Activated effector memory CD4-positive, alpha-beta T cell treated with anti-CD3 and anti-CD28 coated beads, Interleukin-2, amount 50 U/mL, for 16 hours (primary cell): ENCODE measurements at places on chromosomes 6 and 20.

- no peak for DNase-seq
Measured at GRCh38 chr6:108760126-108761050, 87.8 kb upstream of the ARMC2 start.

DNA sequence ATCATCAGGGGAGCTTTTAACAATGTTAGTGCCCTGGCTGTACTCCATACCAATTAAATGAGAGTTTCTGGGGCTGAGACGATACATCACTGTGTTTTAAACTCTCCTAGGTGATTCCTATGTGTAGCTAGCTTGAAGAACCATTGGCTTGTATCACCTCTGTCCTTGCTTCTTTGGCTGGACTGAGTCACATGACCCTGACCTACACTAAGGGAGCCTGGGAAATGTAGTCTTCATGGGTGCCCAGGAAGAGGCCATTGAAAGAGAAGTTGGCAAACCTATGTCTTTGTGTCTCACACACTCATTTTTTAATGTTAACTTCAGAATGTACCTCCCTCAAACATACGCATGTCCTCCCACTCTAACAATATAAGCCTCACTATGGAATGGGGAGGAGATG is 506.6 kb downstream of the DHX35 start:
- no peak for DNase-seq

DNA sequence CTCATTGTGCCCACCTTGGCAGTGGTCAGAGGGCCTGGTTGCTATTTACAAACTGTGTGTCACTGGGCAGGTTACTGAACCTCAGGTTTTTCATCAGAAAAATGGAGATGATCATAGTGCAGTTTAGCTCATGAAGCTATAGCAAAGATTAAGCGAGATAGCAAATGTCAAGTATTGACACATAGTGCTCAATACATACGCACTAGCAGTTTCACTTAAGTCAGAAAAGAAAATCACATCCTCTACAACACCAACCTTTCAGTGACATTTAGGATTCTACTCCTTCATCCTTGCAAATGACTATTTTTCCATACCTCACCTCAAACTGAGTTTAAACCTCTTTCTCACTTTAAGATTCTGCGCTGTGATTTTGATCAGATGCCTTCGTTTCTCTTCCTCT is 16.2 kb downstream of the GPR63 start:
- DNase-seq = no peak

DNA sequence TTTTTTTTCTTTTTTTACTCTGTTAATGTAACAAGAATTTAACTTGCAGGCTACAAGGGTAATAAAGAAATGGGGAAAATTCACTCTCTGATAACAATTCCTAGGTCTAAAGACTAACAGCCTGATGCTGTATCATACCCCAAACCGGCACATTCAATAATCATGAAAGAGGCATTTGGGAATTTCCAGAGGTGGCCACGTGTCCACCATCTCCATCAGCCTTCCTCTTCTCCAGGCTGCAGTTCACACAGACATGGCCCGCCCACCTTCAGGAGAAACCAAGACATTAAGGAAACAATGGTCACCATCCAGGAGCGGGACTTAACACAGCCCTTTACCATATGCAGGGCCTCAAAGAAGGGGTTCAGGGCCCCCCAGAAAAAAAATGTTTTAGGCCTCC is 44.8 kb downstream of the PDE10A start:
- no peak for DNase-seq

DNA sequence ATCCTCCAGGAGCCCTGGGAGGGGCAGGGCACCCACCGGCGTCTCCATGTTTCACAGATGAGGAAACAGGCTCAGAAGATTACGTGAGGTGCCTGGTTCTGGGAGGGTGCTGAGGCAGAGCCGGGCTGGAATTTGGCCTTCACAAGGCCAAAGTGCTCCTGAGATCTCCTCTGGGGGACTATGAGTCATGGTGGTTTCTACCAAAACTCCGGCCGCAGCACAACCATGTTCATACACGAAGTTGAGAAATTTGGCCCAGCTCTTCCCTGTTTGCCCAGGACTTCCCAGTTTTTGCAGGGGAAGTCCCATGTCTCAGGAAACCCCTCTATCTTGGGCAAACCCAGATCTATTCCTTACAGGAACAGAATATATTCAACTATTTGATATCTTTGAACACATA is 172.9 kb upstream of the CDYL start:
- DNase-seq = no peak

GRCh38 chr20:43040427-43040826 is 149.3 kb downstream of the PTPRT start:
- no peak for DNase-seq

GRCh38 chr6:29933955-29934354 is 8.4 kb upstream of the HLA-A start:
- no peak for DNase-seq
